ENCODE measurements at places on chromosomes 6 and 20.

DNA sequence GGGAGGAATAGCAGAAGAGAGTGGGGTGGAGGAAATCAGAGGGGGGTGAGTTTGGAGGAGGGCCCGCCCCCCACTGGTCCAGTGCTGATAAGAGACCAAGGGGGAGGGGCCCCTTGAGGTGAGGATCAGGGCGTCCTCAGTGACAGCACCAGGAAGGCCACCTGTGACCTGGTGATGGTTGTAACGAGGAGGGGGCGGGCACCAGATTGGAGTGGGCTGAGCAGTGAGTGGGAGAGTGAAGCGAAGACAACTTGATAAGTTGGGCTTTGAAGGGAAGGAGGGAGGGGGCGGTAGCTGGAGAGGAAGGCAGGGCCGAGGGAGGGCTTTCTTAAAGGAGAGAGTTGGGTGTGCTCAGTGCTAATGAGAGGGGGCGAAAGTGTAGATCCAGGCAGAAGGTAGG, 30.7 kb downstream of the CDH22 start:
- peak; percentile 32 for DNase-seq

GRCh38 chr6:105807905-105808304, 278.2 kb upstream of the PRDM1 start:
- DNase-seq: no peak

- DNase-seq: no peak
Observed at GRCh38 chr6:119453242-119454200, 104.0 kb upstream of the MAN1A1 start.

DNA sequence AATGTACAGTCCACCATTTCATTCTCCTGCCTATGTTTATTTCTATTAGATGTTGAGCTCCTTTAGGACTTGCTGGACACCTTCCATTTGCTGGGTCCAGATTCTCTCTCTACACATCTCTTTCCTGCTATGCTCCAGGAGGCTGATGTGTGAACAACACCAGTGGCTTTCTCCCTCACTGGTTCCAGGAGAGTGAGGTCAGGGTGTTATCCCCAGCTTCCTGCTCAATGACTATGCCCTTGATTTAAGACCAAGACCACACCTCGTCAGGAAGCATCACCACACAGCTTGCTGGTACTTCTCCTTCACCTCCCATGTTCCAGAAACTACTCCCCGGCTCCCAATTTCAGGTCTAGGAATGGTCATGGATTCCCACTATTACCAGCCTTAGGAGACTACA, 31.3 kb upstream of the E2F3 start:
- DNase-seq: no peak

DNA sequence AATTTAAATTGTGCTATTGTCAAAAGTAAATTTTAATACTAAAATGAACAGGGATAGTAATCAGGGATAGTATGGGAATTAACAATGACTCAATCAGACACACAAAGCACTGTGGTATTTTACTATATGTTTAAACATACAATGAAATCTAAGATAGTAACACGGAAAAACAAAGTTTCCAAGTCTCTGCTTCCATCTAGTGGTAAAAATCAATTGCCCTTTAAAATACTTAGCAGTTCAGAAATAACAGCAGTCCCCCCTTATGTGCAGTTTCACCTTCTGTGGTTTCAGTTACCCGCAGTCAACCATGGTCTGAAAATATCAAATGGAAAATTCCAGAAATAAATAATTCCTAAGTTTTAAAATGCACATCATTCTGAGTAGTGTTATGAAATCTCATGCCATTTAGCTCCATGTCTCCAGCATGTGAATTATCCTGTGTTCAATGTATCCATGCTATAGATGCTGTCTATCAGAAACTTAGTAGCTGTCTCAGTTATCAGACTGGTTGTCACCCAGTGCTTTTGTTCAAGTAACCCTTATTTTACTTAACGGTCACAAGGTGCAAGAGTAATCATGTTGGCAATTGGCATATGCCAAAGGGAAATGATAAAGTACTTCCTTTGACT, 58.5 kb downstream of the AHI1 start:
- DNase-seq: peak; percentile 62

GRCh38 chr6:117130125-117130524, 135.2 kb upstream of the VGLL2 start:
- DNase-seq: no peak

- DNase-seq: no peak
Observed at GRCh38 chr6:84835340-84835739, 70.9 kb upstream of the TBX18 start.

GRCh38 chr6:53306819-53307347, 41.9 kb downstream of the ELOVL5 start:
- DNase-seq: no peak

DNA sequence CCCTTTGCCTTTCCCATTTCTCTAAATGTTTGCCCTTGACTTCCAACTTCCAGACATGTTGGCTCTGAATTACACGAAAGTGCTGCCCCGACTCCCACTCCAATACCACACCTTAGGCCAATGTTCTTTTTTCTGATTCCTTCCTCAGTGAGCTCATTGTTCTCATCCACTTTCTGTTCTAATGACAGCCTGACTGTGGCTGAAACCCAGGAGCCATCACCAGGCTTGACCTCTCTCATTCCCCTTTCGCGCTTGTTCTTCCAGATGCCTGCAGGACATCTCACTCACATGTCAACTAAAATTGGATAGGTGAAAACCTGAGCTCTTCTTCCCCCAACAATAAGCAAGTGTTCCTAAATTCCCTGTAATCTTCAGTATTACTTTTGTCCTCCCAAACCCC, 40.4 kb downstream of the PTPRK start:
- no peak for DNase-seq

DNA sequence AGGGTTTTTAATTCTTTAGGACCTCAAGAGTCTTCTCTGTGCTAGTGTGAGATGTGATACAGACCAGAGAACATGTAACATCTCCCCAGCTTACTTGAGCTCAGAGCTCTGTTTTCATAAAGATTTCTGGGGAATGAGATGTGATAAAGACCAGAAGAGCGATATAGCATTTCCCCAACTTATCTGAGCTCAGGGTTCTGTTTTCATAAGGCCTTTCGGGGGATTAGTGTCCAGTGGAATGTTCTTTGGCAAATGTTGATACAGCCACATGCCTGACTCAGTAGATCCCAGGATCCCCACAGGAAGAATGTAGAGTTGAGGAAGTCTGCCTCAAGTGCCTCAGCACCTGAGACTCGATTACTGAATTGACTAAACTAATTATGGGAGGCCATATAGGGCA, 18.7 kb upstream of the TOP1 start:
- no peak for DNase-seq

- peak; percentile 48 for DNase-seq
Observed at GRCh38 chr6:137277971-137278637, 58.9 kb upstream of the IFNGR1 start.

GRCh38 chr6:108116546-108117426, 42.2 kb upstream of the OSTM1 start:
- DNase-seq: peak; percentile 55

- DNase-seq: no peak
Observed at GRCh38 chr6:143598466-143599080, 79.2 kb upstream of the PHACTR2 start.

- no peak for DNase-seq
Observed at GRCh38 chr6:87074101-87074621, 20.7 kb downstream of the CGA start.

- DNase-seq: no peak
Observed at GRCh38 chr6:82436740-82437139, 73.1 kb downstream of the TPBG start.

DNA sequence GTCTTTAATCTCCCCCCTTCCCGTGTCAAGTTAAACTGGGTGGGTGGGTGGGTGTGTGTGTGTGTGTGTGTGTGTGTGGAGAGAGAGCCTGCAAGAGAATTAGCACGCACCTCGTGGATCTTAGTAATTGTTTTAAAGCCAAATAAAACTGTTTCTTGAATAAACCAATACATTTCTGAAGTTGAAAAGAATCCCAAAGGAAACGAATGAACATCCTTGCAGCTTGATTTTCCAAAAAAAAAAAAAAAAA, 381 bp upstream of the BICRAL start:
- DNase-seq: no peak

GRCh38 chr20:7657569-7657968, 282.7 kb downstream of the HAO1 start:
- DNase-seq: no peak

DNA sequence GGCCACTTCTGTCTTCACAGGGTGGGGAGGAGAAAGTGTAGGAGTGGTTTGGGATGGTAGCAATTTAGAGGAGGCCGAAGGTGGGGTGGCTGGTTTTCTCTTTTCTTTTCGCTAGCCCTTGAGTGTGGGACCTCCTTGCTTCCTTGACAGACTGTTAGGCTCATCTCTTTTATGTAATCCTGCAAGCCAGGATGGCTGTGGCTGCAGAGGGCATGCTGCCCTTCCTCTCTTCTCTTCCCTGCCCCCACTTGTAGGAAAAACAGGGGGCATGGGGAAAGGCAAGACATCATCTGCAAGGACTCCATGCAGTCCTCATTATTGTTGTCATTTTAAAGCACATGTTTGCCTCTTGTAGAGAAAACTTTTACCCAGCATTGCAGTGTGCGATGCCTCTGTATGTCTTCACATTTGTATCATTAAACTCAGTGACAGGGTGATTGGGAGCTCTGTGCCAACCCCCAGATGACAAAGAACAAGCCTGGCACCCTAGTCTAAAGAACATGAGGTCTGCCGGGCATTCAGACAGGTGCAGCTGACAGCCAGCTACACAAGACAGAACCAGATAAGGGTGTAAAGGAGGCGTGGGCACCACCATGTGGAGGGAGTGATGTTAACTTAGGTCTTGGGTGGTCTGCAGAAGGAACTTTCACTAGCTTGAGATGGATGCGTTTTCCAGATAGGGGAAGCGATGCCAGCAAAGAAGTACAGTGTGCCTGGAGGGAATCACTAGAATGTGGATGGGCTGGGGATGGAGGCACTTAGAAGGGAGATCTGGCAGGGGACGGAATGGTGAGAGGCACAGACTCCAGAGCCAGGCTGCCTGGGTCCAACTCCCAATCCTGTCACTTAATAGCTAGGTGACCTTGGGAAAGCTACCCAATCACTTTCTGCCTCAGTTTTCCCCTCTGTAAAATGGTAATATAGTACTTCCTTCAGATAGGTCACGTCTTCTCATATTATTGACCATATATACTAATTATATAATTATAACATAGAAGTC, 207.6 kb downstream of the TBC1D7 start:
- peak; percentile 56 for DNase-seq

DNA sequence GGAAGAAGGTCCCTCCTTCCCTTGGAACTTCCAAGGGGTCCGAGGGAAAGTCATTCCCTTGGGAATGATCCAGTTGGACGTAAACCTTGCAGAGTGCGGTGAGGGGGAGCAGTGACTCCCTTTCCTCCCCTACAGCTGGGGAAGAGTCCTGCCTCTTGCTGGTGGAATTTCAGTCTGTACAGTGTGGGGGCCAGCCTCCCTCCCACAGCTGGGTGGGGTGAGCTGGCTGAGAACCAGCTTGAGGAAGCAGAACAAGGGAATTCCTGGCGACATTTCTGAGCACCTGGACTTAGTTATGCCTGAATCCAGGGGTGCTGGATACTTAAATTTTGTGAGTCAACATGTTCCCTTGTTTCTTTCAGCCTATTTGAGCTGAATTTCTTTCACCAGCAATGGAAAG, 152.0 kb downstream of the ANKRD60 start:
- no peak for DNase-seq

- DNase-seq: no peak
Observed at GRCh38 chr6:131669891-131670290, 31.3 kb downstream of the OR2A4 start.

GRCh38 chr6:43107344-43108062, 31.4 kb downstream of the PTK7 start:
- no peak for DNase-seq

Data from GM23338 (cell line).